ENCODE measurements at places on chromosomes 7 and 10.

- no peak for DNase-seq
Observed at GRCh38 chr10:78700816-78701520, 367.8 kb upstream of the ZMIZ1 start.

- DNase-seq, result no peak
Observed at GRCh38 chr10:32417911-32418547, 27.9 kb upstream of the CCDC7 start.

DNA sequence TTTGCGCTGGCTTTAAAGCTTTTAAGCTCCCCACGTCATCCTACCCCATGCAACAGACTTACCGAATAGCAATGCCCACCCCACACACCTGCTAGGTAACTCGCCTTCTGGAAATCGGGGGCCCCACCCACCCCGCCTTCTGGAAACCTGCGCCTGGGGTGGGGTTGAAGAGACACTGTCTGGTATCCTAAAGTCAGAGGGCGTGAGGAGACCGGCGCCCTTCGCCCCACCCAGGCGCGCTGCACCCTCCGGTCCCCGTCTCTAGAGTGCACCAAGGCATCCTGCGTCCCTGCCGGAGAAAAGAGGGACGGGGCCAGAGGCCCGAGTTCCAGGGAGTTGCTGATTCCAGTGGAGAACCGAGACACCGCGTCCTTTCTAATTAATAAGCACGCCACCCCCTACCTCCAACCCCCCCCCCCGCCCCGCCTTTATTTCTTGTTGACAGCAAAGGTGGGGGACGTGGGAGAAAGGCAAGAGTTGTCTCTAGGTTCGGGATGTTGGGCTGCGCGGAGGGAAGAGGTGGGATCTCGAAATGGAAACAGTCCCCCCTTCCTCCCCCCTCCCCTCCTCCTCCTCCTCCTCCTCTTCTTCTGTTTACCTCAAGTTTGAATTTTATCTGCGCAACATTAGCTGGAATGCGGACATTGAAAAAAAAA, 220.9 kb upstream of the MKLN1 start:
- peak; percentile 55 for DNase-seq

GRCh38 chr7:12422554-12423320, 19.1 kb upstream of the VWDE start:
- no peak for DNase-seq

- no peak for DNase-seq
Observed at GRCh38 chr10:436911-437665, 252.4 kb downstream of the DIP2C start.

DNA sequence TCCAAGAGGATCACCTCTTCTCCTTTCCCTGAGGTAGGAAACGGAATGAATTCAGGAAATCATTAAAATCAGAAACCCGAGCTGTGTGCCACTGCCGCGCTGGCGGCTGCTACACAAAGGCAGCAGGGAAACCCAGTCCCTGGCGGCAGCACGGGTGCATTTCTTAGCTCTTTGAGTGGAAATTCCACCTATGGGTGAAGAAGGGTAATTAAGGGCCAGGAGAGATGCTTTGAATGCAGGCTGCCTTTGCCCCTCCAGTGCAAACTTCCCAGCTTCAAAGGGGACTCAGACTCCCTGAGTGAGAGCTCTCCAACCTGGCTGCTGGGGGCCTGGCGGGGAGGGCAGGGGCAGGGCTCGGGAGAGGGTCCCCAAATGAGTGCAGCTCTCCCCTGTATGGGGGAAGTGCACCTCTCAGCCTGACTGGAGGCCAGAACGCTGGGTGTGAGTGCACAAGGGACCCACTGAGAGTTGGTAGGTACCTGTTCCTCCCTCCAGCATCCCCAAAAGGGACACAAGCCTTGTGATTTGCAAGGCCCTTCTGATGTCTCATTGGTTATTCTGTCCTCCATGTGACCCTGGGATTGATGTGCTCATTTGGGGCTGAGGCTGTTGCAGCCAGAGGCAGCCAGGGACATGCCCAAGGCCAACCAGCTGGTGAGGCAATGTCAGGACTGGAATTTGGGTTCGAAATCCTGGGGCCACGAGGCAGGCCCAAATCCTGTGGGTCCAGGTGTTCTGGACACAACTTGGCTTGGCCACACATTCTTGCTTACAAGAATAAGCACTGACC, 16.3 kb upstream of the ZMIZ1 start:
- DNase-seq, result no peak

GRCh38 chr10:132534391-132535064, 3.1 kb upstream of the INPP5A start:
- no peak for DNase-seq

DNA sequence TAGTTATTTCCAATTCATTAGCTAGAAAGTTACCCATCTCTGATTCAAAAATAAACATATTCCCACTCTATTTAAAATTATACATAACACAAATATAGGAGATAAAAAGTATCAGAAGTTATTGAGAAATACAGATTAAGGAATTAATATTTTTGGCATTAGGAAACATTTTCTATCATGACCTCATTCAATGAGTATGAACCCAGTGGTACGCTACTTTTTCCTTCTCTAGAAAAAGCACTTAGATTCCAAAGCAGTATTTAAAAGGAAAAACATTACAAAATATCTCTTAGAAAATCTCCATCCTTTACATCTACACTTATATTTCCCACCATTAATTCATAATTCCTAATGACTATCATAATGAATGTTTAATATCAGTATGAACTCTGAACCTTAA, 240.6 kb upstream of the GNAI1 start:
- DNase-seq, result no peak

DNA sequence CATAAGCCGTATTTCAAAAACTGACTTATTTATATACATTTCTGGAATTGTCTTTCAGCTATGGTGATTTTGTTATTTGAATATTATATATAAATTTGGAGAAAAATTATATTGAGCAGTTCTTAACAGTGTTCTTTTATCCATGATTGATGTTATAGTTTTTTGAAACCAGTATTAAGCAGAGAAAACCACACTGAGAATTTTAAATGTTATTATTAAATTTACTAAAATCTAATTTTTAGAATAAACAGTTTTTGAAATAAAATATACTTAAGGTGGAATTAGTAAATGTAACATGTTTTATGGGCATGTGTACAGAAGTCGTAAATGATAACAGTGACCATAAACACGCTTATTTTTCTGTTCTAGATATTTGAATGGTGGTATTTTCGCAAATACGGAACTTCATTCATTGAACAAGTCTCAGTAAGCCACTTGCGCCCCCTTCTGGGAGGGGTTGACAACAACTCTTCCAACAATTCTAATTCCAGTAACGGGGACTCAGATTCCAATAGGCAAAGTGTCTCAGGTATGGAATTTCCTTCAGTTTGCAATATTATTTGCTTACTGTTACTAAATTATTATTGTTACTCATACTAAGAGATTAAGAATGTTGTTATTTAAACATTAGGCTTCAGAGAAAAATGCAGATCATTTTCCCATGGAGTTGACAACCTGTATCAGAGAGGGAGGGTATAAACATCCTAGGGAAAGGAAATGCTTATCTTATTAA, 166.1 kb downstream of the ST7 start:
- peak; percentile 34 for DNase-seq

GRCh38 chr7:95793658-95794057, 21.3 kb downstream of the DYNC1I1 start:
- DNase-seq, result no peak

DNA sequence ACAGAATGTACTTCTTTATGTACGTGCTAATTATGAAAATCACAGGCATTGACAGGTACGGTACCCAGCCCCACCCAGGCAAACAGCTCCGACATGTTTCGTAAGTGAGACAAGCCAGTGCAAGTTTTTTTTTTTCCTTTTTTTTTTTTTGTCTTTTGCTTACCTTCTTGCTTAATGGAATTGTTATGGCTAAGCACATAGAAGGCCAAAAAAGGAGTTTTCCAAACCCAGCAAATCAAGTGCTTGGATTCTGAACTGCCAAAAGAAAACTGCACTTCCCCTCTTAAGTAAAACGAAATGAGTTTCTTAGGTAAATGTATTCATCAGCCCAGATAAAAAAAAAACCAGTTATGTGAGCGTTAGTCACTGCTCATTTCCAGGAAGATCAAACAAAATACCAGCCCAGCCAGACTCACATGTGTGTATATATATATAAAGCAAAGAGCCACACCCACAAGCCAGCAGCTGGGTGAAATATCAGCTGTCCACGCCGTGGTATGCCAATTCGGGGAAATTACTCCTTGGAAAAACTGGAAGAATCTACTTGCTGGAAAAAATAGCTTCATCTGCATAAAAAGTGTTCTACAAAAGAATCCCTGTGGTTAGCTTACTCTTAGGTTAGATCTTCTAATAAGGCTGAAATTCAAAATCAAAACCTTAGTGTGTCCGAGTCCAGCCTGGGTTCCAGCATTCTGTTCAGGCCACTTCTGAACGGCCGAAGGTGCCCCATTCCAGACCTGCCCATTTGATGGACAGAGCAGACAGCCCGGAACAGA, 8.0 kb downstream of the KLF6 start:
- DNase-seq, result peak; percentile 60

DNA sequence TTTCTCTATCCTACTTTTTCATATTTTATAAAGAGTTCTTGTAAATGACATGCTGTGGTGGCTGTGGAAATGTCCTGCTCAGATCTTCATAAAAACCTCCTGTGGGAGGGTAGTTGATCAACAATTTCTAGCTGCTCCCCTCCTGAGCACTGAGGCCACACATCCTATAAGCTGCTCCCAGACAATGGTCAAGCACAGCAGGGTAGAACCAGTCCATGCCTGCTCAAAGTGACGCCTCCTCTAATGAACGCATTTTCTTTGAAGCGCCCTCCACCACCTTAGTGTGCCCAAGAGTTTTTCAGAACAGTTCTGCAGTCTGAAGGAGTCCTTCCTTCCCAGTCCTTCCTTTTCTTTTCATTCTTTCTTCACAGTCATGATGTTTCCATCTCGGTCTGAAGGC, 298.6 kb upstream of the CACNA2D1 start:
- DNase-seq, result no peak

- DNase-seq, result no peak
Observed at GRCh38 chr10:132574783-132575319, 37.3 kb downstream of the INPP5A start.

DNA sequence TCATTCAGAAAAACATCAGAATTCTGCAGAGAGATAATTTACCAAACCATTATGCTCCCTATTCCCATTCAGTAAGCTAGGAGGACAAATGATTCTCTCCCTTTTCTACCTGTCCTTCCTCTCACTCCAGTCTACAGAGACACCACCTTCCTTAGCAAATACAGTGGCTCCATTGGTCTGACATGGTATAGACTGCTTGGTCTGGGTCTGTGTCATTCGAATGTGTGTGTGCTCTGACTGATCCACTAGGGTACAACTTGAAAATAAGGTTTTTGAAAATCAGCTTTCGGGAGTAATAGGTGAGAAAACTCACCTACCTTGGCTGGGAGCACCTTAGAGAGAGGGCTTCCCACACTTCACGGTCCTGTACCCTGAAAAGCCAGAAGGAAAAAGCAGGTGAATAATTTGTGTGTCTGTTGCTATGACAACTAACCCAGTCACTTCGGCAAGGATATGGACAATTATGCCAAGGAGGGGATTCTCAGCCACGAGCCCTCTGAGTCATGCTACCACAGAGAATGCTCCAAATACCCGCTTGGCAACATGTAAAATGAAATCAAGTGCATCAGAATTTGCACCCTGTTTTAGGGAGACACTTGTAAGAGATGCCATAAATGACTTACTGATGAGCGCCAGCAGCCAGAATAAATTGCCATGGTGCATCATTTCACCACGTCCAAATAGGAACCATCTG, 114.5 kb upstream of the PRKCQ start:
- DNase-seq, result no peak

- DNase-seq, result no peak
Observed at GRCh38 chr10:11173042-11173441, 155.4 kb downstream of the CELF2 start.

DNA sequence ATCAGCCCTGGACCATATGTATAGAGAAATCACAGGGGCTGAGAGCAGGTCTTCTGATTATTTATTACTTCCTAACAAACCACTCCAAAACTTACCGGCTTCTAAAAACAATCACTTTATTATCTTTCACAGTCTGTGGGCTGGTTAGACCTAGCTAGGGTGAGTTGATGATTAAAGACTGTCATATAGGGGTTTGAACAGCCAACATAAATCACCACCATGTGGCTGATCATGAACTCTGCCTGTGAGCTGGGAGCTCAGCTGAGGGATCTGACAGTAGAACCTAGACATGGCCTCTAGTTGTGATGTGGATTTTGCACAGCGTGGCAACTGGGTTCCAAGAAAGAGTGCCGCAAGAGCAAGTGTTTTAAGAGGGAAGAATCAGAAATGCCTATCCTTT, 305.4 kb downstream of the CSTF2T start:
- DNase-seq, result no peak

GRCh38 chr7:92192326-92192725, 13.4 kb upstream of the LRRD1 start:
- no peak for DNase-seq

GRCh38 chr10:116608686-116609594, 11.8 kb upstream of the PNLIPRP2 start:
- DNase-seq, result no peak

- DNase-seq, result no peak
Observed at GRCh38 chr7:140723006-140723405, 26.5 kb downstream of the NDUFB2 start.

- no peak for DNase-seq
Observed at GRCh38 chr7:32436146-32436928, 53.8 kb downstream of the LSM5 start.

DNA sequence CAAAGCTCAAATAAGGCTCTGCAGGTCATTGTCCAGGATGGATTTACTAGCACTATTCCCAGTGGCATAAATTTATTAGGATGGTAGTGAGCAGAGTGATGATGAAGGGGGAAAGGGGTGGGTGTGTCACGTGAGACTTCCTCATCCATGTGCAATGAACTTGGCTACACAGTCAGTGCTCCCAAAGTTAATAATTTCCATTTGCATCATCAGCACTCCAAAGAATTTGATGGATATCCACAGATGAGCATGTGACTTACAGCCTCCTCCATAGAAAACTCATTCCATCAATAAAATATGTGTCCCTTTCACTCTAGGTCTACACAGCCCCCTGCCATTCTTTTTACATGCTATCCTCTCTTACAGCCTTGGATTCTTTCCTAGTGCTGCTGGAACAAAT, 142.6 kb upstream of the PLPP4 start:
- DNase-seq, result no peak

- DNase-seq, result no peak
Observed at GRCh38 chr10:5538446-5538845, 13.7 kb downstream of the CALML3 start.

DNA sequence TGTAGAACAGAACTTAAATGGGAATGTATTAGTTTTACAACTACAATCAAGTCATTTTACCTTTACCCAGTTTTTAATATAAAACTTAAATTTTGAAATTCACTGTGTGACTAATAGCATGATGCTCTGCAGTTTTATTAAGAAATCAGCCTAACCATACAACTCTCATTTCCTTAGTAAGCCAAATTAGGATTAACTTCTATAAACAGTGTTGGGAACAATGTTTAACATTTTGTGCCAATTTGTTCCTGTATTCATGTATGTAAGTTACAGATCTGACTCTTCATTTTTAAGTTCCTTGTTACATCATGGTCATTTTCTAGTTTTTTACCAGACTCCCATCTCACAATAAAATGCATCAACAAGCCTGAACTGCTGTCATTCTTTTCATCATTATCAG, 209.8 kb downstream of the ZEB1 start:
- DNase-seq, result no peak

Measured in T-helper 22 cell (primary cell).